ENCODE measurements at places on chromosomes 3 and 15. TPM values are rescaled to one million over a fixed set of nuclear protein-coding genes. Genes with fewer than 3 reads are reported as not detected.

- no peaks in the 10 kb centered on the region for H3K36me3 ChIP-seq
- DNase-seq, result no peak
- no peak overlapping the region for H3K27ac ChIP-seq
- no peaks in the 10 kb centered on the region for H3K4me1 ChIP-seq
- H3K4me3 ChIP-seq, result no peak overlapping the region
Measured at GRCh38 chr15:60928210-60928609, 300.9 kb downstream of the RORA start.

The GOLGA6D gene
- total RNA-seq, result not detected

DNA sequence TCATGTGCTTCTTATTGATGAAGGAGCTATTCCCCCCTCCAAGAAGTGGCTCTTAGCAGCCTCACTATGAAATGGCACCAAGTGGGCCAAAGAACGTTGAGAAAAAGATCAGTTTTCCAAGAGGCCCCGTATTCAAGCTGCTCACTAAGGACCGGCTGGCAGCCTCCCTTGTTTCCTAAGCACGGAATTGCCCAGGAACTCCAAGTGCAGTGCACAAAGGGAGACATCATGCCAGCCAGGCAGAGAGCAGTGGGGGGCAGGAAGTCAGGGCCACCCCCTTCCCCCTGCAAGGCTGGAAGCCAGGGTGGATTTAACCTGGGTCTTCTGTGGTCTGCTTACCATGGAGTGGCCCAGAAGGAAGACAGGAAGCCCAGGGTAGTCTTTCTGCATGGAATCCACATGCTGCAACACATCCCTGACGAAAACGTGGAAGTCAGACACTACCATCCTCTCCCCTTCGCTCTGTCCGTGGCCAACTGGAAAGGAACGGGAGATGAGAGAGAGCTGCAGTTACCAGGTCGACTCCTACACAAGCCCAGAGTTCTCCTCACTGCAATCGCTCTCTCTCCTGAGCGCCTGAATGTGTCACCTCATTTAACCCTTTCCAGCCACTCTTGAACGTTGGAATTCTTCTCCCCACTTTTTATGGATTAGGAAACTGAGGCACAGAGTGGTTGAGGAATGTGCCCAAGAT is 49.5 kb downstream of the ABTB1 start:
- H3K27ac ChIP-seq, result peak overlapping the region; percentile 70
- H3K27me3 ChIP-seq, result no peaks in the 10 kb centered on the region
- DNase-seq, result no peak

- H3K27ac ChIP-seq, result no peak overlapping the region
- no peaks in the 10 kb centered on the region for H3K4me1 ChIP-seq
Measured at GRCh38 chr15:39301589-39301999, 279.3 kb upstream of the THBS1 start.

- no peak for DNase-seq
- no peak overlapping the region for H3K27ac ChIP-seq
- no peaks in the 10 kb centered on the region for H3K36me3 ChIP-seq
- H3K4me1 ChIP-seq, result no peaks in the 10 kb centered on the region
- no peaks in the 10 kb centered on the region for H3K27me3 ChIP-seq
Measured at GRCh38 chr15:80289528-80290495, 37.8 kb upstream of the CTXND1 start.

The TNFSF10 gene
- total RNA-seq, result 12.6 TPM

DNA sequence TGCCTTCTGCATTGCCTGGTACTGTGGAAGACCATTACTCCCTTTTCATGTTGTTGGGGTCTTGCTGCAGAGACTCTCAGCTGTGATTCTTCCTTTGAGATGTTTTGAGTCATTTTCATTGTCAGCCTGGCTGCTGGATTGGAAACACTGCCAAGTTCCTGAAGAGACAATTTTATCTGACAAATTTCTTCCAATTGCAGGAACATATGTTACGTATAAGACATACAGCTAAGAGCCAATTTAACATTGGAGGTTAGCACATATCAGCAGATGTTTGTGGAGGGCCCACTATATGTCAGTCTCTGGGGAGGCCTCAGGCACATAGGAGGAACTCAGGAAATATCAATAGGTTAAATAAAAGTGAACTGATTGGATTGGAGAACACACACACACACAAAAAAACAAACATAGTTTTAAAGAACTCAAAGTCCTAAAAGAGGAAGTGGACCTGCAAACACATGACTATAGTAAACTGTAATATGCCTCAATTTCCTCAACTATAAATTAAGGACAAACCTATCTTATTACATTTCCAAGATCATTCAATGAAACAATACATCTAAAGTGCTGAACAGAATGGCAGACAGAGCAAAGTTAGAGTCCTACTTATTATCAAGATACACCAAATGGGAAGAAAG is 172.3 kb downstream of the MYRIP start:
- no peak overlapping the region for H3K4me3 ChIP-seq
- H3K36me3 ChIP-seq, result no peaks in the 10 kb centered on the region
- no peak overlapping the region for H3K27ac ChIP-seq
- no peaks in the 10 kb centered on the region for H3K27me3 ChIP-seq

DNA sequence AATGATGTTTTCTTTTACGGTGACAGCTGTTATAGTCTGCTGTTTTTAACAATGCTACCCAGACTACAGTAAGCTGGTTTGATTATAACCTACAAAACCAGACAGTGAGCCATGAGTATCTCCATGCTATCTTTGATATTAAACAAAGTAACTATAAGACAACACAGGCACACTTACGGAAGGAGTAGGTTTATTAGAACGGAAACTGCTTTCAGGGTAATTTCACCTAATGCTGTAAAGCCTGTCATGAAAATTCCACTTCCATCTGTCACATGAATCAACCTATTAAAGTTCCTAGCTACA is 33.0 kb downstream of the VPS13C start:
- no peak overlapping the region for H3K27ac ChIP-seq
- H3K36me3 ChIP-seq, result peaks cover 4% of the 10 kb centered on the region
- no peaks in the 10 kb centered on the region for H3K4me1 ChIP-seq
- DNase-seq, result no peak

DNA sequence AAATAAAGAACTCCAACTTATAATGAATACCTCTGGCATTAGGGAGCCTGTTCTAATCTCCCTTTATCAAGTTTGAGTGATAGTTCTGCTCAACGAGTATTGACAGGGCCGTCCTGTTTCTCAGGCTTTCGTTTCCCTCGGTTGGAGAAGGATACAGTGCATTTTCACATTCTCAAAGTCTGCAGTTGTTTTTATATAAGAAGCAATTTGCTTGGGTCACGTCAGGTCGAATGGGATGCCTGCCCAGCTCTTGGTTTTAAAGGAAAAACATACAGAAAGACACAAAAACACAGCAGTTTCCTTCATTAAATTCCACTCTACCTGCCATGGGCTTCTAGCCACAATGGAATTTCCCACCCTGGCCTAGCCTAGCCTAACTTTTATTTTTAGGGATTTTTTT is 366.3 kb downstream of the TIGIT start:
- H3K4me3 ChIP-seq, result no peak overlapping the region
- no peaks in the 10 kb centered on the region for H3K27me3 ChIP-seq
- peak overlapping the region; percentile 61 for H3K27ac ChIP-seq
- peaks cover 21% of the 10 kb centered on the region for H3K4me1 ChIP-seq
- no peaks in the 10 kb centered on the region for H3K36me3 ChIP-seq
- DNase-seq, result no peak

The PIGB gene
- total RNA-seq, result 3.3 TPM

The ZSCAN29 gene
- 10.1 TPM for total RNA-seq

DNA sequence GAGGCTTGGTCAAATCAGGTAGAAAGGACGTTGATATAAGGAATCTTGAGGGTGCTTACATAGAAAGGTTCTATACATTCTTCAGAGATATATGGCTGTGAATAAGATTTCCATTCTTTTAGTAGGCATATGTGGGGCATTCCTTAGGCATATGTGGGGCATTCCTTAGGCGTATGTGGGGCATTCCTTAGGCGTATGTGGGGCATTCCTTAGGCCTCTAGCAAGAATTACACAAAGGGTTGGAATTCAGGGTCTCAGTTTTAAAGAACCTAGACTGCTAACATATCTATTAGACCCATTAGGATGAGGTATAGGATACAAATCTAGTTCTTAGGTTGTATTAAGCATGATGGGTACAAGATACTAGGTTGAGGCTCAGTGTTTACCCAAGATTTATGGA is 607.8 kb downstream of the SI start:
- DNase-seq, result no peak
- H3K4me3 ChIP-seq, result no peak overlapping the region
- H3K27me3 ChIP-seq, result no peaks in the 10 kb centered on the region
- H3K4me1 ChIP-seq, result no peaks in the 10 kb centered on the region
- H3K36me3 ChIP-seq, result no peaks in the 10 kb centered on the region
- no peak overlapping the region for H3K27ac ChIP-seq

- no peaks in the 10 kb centered on the region for H3K27me3 ChIP-seq
- no peak overlapping the region for H3K27ac ChIP-seq
- H3K4me1 ChIP-seq, result no peaks in the 10 kb centered on the region
Measured at GRCh38 chr3:117631781-117632180, 922.2 kb downstream of the TUSC7 start.

DNA sequence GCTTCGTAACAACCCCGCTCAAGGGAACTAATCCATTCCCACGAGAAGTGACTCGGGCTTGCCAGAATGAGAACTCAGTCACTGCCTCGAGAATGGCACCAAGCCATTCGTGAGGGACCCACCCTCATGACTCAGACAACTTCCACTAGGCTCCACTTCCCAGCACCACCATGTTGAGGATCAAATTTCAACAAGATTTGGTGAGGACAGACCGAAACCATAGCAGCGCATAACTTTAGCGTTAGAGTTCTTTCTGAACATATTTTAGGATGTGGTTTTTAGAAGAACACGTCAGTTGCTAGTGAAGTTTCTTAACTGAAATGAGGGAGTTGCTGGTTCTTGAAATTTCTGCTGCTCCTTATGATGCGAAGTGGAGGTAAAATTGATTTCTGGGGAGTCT is 13.5 kb downstream of the PTPRG start:
- no peak overlapping the region for H3K27ac ChIP-seq
- no peaks in the 10 kb centered on the region for H3K36me3 ChIP-seq
- no peak overlapping the region for H3K4me3 ChIP-seq
- no peaks in the 10 kb centered on the region for H3K4me1 ChIP-seq

The PTPN23 gene
- 13.7 TPM for total RNA-seq

DNA sequence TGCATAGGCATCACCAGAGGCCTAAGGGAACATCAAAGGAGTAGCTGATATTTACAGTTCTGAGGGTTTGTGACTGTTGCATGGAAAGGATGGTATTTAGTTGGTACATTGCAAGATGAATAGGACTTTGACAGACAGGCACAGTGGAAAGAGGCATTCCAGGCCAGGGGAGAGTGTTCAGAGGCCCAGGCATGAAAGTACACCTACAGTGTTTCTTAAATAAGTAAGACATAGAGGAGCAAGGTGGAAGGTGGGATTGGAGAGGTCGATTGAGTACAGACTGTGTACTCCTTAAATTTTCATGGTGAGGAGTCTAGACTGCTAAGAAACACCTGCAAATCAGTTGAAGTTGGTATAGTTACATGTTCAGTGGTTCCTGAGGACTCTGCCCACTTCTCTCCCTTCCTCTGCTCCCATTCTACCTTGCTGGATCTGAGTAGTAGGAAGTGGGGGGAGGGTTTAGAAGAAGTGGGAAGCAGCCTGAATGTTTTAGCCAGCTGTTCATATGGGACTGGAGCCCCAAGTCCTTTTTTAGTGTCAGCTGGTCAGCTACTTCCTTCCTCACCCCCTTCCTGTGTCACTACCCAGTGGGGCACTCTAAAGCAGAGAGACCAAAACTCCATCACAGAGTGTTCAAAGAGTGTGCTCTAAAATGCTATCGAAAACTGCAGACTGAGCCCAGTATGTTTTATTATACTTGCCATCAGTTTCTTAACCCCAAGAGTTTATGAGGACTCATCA is 14.0 kb downstream of the KLHL18 start:
- no peak overlapping the region for H3K4me3 ChIP-seq
- H3K36me3 ChIP-seq, result peaks cover under 1% of the 10 kb centered on the region
- DNase-seq, result no peak
- H3K27me3 ChIP-seq, result no peaks in the 10 kb centered on the region
- no peak overlapping the region for H3K27ac ChIP-seq
- no peaks in the 10 kb centered on the region for H3K4me1 ChIP-seq

DNA sequence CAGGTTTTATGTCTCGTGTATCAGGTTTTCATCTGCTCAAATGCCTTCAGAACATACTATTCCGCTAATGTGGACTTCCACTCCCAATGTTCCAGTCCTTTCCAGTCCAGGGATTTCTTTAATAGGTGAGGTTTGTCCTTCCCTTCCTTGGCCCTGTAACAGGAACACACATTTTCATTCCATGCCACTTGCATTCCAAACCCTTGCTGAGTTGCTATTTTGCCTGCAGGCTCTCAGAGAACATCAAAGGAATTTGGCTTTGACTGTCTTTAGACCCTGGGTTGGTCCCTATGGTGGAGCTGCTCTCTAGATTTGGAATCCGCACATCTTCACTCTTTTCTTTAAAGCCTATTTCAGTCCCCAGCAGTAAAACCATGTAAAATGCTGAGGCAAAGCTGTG is 12.3 kb upstream of the ALCAM start:
- H3K4me1 ChIP-seq, result no peaks in the 10 kb centered on the region
- no peaks in the 10 kb centered on the region for H3K27me3 ChIP-seq
- no peak overlapping the region for H3K27ac ChIP-seq
- no peak overlapping the region for H3K4me3 ChIP-seq

DNA sequence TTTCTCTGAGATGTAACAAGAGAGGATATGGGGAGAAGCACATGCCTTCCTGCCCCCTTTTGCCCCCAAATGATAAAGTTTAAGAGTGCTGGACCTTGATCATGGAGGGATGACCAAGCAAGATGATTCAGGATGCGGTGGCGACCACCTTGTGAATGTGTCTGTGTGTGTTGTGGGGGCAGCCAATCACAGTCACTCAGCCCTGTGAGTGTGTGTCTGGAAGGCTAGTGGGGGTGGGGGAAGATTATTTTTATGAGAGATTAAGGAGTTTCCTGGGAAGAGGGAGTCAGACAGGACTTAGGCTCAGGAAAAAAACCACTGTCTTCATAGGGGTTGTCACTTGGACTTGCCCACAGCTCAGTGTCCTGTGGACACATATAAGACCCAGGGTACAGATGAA is 57.8 kb upstream of the KY start:
- H3K4me1 ChIP-seq, result no peaks in the 10 kb centered on the region
- H3K27me3 ChIP-seq, result no peaks in the 10 kb centered on the region
- H3K36me3 ChIP-seq, result no peaks in the 10 kb centered on the region
- H3K4me3 ChIP-seq, result no peak overlapping the region
- H3K27ac ChIP-seq, result no peak overlapping the region
- DNase-seq, result peak; percentile 13

DNA sequence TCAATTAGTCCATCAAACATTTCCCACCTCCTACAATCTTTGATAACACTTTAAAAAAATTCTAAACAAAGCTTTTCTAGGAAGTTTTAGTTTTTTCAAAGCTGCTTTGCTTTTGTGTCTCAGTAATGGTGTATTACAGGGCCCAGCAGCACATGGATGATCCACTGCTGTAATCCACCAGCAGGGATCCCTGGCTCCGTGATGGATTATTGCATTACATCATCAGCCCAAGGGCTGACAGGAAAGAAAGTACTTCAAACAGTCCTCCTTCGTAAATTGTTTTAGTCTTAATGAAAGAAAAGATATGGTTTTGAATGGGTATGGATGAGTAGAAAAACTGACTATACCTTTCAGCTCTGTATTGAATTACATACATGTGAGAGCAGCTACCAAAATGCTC is 688.9 kb upstream of the NAALADL2 start:
- no peaks in the 10 kb centered on the region for H3K27me3 ChIP-seq
- H3K36me3 ChIP-seq, result no peaks in the 10 kb centered on the region
- no peak for DNase-seq
- no peaks in the 10 kb centered on the region for H3K4me1 ChIP-seq
- H3K27ac ChIP-seq, result no peak overlapping the region
- H3K4me3 ChIP-seq, result no peak overlapping the region

GRCh38 chr3:181687731-181688130 is 24.0 kb upstream of the SOX2 start:
- H3K36me3 ChIP-seq, result no peaks in the 10 kb centered on the region
- no peaks in the 10 kb centered on the region for H3K27me3 ChIP-seq
- H3K27ac ChIP-seq, result no peak overlapping the region
- DNase-seq, result no peak
